Stimulated activated CD8-positive, alpha-beta memory T cell treated with anti-CD3 and anti-CD28 coated beads, Interleukin-4, amount 100 ng/mL, for 1 hour (primary cell): ENCODE measurements at places on chromosomes 2 and 18.

- DNase-seq, result no peak
These were observed 254.9 kb upstream of the ZEB2 start for GRCh38 chr2:144774809-144775208.

DNA sequence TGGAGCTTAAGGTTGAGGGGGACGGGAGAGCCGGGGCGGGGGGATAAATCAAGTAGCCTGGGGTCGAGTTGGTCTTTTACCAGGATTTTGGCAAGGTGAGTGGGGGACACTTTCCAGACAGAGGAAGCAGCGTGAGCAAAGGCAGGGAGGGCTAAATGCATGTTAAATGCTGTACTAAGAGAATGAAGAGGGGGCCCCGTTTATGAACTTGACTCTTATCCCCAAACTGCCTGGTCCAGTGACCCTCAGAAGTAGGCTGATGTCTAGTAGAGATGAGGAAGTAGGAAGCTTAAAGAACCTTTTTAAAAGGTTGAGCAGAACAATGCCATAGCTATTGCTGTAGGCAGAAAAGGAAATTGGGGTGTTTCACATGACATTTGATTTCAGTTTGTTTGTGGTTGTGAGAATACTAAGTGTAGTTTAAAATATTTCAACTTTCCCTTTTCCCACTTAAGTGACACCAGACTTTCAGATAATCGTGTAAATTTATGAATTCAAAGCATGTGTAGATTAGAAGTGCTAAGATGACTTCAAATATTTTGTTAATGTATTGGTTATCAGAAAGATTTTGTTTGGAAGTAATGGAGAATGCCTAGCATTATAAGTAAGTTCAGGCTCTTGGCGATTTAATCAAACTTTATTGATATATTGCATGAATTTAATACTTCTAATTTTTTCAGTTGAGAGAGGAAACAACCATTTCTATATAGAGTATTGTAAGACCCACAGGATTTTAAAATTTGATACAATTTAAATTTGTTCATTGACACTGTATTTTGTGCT, 1.8 kb downstream of the REL start:
- no peak for DNase-seq

DNA sequence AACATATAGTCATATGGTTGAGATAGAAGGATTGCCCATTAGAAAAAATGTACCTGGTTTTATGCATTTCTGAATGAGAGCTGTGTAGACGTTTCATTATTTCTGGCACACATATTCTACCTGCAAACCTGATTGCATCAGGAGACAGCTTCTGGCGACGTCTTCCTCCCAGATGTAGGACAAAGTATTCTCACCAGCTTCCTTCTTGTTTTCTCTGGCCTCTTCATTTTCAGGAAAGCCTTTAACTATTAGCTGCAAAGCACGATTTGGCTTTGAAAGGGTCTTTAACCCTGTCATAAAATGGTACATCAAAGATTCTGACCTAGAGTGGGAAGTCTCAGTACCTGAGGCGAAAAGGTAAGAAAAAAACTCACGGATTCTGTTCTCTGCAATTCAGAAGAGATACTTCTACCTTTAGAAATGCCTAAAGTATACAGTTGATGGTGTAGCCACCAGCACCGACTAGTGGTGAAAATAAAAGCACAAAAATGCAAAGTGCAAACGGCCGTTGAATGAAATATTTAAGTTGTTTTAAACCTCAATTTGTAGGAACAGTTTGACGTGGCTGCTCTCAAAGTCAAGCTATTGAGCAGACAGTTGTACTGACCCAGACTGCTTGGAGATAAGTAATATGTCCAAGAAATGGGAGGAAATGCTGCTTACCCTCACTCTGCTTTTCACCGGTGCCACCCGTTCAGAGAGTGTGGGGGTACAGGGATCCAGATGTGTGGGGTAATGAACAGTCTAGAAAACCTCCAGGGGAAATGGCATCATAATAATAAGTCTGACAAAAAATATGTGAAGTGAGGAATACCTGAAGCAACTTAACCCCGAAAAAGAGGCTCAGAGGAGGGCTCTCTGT, 20.2 kb downstream of the IL18RAP start:
- peak; percentile 24 for DNase-seq

DNA sequence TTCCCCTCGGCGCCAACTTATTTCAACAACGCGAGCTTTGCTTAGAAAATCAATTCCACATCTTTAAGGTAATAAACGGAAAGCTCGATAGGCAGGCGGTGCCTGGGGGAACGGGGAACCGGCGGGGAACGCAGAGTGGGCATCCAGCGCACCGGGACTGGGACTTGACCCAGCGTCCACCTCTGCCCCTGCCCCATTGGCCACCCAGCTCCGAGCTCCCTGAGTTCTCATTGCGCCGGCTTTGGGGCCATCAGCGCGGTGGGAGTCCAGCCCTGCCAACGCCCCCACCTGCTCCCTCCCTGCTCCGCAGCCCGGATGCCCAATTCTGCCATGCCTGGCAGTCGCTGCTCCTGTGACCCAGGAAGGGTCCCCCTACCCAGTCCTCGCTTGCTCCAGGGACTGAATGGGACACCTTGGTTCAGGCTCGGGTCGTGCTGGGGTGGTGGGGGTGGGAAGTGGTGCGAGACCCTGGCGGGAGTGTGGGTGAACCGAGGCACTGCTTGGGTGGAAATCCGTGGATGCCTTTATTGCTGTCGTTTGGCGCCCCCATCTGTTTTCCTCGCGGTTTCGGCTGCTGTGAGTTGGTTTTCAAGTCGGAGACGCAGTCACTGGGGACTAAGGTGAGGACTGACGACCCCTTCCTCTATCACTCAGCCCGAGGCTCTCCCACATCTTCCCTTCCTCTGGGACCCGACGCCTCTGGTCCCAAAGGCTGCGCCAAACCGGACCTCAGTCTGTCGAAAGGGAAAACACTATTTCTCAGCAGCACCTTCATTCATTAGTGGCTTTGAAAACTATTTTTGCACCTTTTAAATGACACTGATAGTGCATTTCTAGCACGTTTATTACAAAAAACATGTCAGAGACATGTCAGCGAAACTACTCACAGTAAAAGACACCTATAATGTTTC, 2.4 kb upstream of the EVX2 start:
- no peak for DNase-seq

- DNase-seq, result no peak
These were observed 64.0 kb upstream of the POMC start for GRCh38 chr2:25232248-25232825.

- no peak for DNase-seq
These were observed 105.0 kb downstream of the HAUS1 start for GRCh38 chr18:46209161-46209560.

DNA sequence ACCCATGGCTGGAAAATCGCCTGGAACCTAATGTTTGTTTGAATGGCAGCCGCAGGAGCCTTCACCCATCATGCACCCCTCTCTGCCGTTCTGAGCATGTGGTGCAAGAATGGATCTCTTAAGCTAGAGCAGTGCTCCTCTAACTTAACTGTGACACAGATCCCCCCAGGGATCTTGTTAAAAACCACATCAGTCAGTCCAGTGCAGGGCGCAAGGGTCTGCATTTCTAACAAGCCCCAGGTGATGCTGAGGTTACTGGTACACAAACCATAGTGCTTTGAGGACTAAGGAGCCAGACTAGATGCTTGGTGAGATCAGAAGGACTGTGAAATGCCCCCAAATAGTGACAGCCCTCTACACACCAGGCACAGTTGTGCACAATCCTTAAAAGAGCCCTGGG, 87.1 kb upstream of the KCTD1 start:
- DNase-seq, result no peak

DNA sequence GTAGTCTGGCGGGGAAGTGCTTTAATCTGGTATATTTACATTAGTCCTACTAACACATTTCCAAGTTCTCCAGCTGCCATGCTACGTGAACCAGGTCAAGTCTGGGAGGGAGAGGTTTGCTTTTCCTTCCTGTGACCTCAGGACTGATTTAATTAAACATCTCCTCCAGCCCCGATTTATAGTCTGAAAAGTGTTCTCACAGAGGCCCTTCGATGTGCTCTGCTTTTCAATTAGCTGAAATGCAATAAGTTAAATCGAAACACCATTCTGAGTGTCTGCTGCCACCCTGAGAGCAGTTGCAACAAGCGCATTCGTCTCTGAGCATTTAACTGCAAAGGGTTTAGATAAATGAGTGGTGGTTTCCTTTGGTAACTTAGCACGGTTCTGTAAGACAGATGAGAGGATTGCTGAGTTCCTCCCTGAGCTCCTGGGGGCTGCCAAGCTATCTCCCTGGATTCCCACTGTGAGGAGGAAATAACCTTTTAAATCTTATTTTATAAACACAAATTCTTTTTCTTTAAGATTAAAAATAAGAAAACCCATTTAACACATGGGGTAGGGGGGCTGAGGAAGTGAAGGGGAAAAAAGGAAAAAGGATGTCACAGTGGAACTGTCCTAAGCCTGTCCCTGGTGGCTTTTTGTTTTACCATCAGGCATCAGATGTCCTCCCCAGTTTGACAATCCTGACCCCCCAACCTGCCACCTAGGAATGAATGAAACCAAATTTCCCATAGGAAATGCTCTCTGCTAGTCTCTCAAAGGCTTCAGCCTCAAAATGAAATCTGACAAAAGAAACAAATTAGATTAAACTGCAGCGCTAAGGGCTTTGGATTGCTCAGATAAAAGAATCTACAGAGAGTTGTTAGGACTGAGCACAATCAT, 56.5 kb upstream of the CREB1 start:
- DNase-seq, result no peak

- DNase-seq, result no peak
These were observed 591.2 kb downstream of the RNF144A start for GRCh38 chr2:7508296-7508943.

DNA sequence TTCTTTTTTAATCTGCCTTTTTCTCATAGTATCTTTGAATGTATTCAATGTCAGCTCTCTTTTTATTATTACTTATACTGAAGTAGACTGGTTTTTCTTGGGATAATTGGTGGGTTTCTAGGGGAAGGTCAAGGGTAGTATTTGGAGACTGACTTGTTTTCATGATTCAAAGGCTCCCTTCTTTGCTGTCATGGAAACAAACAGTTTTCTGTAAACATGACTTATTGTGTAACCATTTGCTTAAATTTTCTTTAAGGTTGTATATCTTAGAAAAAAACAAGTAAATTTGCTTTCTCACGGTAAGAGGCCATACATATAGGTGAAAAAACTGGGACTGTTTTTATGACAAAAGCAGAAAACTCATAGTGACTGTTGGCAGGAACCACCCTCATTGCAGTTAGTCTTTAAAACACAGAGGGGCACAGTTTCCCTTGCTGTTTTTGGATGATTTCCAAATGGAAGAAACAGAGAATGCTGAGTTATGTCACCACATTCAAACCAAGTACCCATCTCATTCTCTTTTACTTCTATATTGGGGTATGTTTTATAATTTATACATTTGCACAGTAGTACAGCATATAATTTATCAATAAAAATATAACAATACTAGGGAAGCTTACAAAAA, 5.8 kb upstream of the RDH14 start:
- no peak for DNase-seq

GRCh38 chr2:75022516-75022915, 64.1 kb downstream of the POLE4 start:
- DNase-seq, result no peak

DNA sequence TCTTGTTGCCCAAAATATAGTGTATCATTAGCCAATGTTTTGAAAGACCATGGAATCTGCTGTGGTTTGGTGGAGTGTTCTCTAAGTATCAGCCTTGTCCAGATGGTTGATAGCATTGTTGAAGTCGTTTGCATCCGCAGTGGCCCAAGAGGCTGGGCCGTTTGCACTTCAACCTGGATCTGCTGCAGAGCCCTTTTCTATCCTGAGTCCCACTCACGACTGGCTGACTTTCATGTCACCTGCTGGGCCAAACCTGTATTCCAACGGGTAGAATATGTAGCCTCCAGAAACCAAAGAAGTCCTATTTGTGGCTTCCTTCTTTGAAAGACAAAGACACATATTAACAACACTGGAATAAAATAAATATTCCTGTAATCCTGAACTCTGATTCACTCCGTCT, 1154.1 kb downstream of the RPIA start:
- DNase-seq, result no peak

- no peak for DNase-seq
These were observed 785.5 kb upstream of the RAB6C start for GRCh38 chr2:129193961-129194360.

GRCh38 chr2:80091237-80091636, 213.3 kb downstream of the LRRTM1 start:
- no peak for DNase-seq

- DNase-seq, result no peak
These were observed 56.1 kb downstream of the OSBPL6 start for GRCh38 chr2:178250429-178250828.

- DNase-seq, result no peak
These were observed 198.3 kb upstream of the NABP1 start for GRCh38 chr2:191479680-191480023.

DNA sequence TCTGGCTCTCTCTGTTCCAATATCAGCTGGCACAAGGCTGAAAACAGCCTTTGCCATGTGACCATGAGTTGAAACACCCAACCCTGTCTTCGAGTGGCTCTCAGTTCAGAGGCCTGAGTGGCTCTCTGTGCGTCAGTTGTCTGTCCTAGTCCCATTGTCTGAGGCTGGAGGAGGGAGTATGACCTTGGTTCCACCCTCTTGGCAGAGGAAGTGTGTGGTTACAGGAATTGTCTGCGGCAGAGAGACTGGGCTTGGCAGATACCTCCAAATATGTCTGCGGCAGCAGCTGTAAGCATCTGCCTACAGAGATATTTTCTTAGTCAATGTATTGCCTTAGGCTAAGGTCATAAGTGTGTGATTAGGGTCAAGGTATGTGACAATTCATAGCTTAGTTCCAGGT, 32.6 kb downstream of the CNGA3 start:
- no peak for DNase-seq

DNA sequence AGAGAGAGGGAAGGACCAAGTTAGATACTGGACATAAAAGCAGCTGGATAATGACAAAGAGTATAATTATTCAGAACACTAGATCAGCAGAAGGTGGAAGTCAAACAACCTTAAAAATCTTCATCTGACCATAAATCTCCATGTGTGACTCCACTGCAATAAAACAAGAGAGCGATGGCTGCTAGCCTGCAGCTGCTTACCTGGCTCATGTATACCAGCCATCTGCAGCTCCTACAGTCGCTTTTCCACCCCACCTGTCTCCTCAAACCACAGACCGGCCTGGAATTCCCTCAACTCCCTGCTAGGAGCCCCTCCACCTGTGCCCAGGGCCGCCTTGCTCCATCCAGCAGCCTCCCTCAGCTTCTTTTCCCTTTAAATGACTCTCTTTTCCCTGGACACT, 64.5 kb downstream of the SLC4A5 start:
- DNase-seq, result no peak

GRCh38 chr2:205130111-205130829, 552.0 kb upstream of the NRP2 start:
- no peak for DNase-seq

GRCh38 chr2:104177179-104177578, 676.7 kb upstream of the POU3F3 start:
- no peak for DNase-seq

DNA sequence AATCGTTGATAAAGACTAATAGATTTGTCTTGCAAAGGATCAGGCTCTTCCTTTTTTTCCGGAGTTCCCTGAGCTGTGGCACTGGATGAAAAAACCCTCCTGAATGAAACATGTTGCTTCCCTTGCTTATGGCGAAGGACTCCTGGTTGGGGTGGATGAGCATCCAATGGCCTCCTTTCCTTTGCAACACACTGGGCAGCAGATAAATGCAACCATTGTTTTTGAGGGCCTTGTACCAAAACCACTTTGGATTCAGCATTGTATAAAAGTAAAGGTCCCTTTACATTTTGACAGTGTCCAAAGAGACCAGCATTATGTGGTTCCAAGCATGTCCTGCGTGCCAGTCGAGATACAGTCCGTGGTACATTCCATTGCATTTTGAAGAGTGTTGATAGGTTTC, 44.7 kb downstream of the FAM210A start:
- DNase-seq, result no peak

GRCh38 chr18:29104227-29104626, 927.3 kb upstream of the CDH2 start:
- no peak for DNase-seq

- DNase-seq, result no peak
These were observed 66.7 kb downstream of the CDC42EP3 start for GRCh38 chr2:37604716-37605115.
